Endodermal cell (in vitro differentiated cells): ENCODE measurements at places on chromosomes 11 and 22. TPM values are rescaled to one million over a fixed set of nuclear protein-coding genes. Genes with fewer than 3 reads are reported as not detected.
A peak's percentile ranks its signal among the peaks of the same experiment; 100 is the strongest.

DNA sequence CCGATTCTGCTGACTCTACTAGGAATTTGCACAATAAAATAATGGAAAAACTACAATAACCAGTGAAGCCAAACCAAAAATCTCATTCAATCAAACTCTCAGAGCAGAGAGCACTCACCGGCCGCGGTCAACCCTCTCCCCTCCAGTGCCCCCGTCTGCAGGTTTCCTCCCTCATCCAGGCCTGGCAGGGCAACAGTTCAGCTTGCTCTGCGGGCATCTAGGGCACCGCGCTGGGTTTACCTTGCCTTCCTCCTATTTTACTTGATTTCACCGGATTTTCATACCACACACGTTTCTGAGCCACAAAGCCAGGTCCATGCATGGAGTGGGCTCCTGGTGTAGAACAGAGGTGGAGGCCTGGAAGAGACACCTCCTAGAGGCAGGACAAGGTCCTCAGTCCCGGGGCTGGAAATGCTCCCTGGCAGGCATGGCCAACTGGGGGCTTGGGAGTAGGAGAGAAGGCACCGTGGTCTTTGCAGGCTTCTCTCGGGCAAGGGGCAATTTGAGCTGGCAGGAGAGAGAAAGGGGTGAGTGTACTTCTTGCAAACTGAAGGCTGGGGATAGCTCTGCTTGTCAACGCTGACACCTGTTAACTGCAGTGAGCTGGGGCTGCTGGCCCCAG lies 938.4 kb downstream of the BRD1 start:
- no peak overlapping the region for H3K4me3 ChIP-seq
- H3K27me3 ChIP-seq: no peaks in the 10 kb centered on the region
- no peaks in the 10 kb centered on the region for H3K4me1 ChIP-seq
- no peak overlapping the region for H3K27ac ChIP-seq
- DNase-seq: peak; percentile 44

GRCh38 chr11:800473-800872 lies 2.4 kb upstream of the SLC25A22 start:
- peaks cover 4% of the 10 kb centered on the region for H3K4me1 ChIP-seq
- H3K36me3 ChIP-seq: peaks cover 5% of the 10 kb centered on the region
- H3K4me3 ChIP-seq: no peak overlapping the region
- H3K27ac ChIP-seq: no peak overlapping the region
- no peak for DNase-seq

DNA sequence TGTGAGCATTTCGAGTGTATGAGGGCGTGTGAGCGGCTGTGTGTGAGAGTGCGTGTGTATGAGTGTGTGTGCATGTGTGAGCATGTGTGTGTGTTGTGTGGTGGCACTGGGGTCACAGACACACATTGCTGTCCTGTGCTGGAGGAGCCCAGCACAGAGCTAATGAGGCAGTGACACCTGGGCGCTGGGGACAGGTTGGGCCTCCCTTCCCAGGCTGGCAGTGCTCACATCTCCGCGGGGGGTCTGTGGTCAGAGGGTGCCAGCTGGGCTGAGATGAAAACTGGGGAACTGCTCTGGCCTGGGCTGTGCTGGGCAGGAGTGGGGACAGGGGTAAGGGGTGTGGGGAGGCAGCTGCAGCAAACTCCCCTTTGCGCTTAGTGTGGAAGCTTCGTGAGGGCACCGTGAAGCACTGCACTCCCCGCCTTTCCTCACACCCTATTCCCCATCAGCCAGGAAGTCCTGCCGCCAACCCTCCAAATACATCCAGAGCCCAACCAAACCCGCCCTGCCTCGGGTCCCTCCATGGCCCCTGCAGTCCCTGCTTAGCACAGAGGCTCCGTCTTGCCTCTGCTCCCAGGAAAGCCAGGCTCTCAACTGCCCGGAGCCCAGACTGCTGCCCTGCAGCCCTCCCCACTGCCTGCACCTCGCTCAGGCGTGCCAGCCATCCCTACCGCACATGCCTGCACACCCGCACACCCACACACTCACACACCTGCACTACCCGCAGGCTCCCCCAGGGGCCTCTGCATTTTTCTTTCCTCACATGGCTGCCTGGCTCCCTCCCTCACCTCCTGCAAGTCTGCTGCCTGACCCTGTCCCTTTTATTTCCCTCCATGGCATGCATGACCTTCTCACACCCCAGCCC lies 62.0 kb upstream of the THY1 start:
- peaks cover 42% of the 10 kb centered on the region for H3K27me3 ChIP-seq
- H3K36me3 ChIP-seq: no peaks in the 10 kb centered on the region
- peak; percentile 82 for DNase-seq
- no peak overlapping the region for H3K27ac ChIP-seq
- no peak overlapping the region for H3K4me3 ChIP-seq
- H3K4me1 ChIP-seq: no peaks in the 10 kb centered on the region

GRCh38 chr11:10606536-10607208 lies 38.2 kb upstream of the LYVE1 start:
- H3K27me3 ChIP-seq: no peaks in the 10 kb centered on the region
- DNase-seq: no peak
- peaks cover 5% of the 10 kb centered on the region for H3K4me1 ChIP-seq
- H3K36me3 ChIP-seq: no peaks in the 10 kb centered on the region
- H3K4me3 ChIP-seq: no peak overlapping the region

DNA sequence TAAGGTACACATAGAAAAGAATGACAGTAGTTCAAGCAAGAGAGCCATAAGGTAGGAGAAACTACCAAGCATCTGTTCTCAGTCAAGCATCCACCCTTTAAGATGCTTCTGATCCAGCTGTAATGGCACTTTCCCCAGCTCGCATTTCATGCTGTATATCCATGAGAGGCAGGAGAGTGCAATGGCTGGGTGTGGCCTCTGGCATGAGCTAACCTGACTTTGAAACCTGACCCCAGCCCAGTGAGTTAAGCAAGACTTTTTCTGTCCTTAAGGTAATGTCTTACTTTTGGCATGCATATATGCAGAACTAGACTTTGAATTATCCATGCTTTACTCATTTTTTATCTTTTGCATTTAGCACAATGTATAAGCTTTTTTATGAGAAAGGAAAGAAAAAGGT lies 79.8 kb upstream of the CNTN5 start:
- H3K36me3 ChIP-seq: no peaks in the 10 kb centered on the region
- no peak overlapping the region for H3K27ac ChIP-seq
- no peaks in the 10 kb centered on the region for H3K27me3 ChIP-seq
- no peak overlapping the region for H3K4me3 ChIP-seq
- H3K4me1 ChIP-seq: no peaks in the 10 kb centered on the region

DNA sequence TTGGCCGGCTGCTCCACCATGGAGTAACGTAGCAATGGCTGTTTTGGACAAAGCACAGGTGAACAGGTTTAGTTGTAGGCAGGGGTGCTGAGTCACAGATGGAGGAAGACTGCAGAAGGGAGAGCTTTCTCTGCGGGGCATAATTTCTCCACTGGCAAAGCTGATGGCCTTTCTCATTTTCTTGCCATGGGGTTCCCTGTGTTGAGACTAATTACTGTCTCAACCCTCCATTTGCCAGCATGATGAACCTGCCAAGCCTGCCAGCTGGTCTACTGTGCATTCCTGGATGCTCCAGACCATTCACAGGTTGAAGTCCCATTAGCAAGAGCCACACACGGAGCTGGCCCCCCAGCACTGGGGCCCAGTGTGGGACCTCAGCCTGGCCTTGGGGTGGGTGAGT lies 202.4 kb downstream of the BARX2 start:
- H3K27ac ChIP-seq: no peak overlapping the region
- no peaks in the 10 kb centered on the region for H3K27me3 ChIP-seq
- DNase-seq: no peak
- H3K4me3 ChIP-seq: no peak overlapping the region
- no peaks in the 10 kb centered on the region for H3K36me3 ChIP-seq

DNA sequence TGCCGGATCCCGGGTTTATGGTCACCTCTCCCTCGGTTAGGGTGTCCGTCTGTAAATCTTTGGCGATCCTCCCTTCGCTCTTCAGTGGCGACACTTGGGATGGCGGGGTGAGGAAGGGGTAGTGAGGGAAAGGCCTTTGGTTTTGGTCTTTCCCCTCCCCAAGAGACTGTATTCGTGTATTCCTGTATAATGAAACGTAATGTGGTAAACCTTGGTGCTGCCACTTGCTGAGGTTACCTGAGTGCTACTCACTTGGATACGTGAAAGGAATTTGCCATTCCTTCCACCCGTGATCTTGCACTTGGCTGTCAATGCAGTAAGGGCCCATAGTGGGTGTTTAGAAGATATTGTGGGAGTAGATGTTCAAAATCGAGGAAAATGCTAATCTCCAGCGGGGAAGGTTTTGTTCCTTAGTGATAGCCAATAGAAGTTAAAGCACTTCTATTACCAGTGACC lies 578 bp upstream of the NUP160 start:
- peak overlapping the region; percentile 97 for H3K27ac ChIP-seq
- peak overlapping the region; percentile 100 for H3K4me3 ChIP-seq
- no peaks in the 10 kb centered on the region for H3K27me3 ChIP-seq
- H3K36me3 ChIP-seq: peaks cover 26% of the 10 kb centered on the region

Gene CASP5
- total RNA-seq: not detected in 3 replicates

DNA sequence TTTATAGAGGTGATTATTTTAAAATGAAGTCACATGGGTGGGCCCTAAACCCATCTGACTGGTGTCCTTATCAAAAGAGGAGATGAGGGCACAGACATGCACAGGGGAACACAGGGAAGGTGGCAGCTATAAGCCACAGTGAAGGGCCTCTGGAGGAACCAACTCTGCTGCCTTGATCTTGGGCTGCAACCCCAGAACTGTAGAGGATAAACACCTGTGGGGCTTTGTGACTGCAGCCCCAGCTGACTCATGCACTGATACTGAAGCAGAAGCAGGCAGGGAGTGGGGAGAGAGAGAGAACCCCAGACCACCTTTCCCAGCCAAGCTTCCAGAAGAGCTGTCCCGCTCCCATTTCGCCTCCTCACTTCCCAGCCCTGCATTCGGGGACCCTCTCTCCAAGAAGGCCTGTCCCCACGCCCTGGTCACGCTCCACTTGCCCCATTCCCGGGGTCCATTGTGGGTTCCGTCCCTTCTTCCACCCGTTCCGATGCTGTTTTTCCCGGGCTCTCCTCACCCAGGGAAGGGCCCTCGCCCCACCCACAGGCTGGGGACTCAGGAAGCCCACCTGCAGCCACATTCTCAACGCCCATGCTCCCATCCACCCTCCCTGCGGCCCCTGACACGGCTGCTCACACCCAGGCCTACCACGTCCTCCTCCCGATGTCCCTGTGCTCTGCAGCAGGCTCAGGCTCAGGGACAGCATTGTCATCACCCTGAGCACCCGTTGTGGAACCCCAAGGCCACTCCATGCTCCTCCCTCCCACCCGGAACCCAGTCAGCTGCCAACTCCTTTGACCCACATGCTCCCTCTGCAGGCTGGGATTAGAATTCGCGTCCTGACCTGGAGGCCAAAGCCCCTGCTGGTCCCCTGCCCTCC lies 90.8 kb upstream of the SHANK2 start:
- H3K4me3 ChIP-seq: no peak overlapping the region
- no peaks in the 10 kb centered on the region for H3K36me3 ChIP-seq
- no peaks in the 10 kb centered on the region for H3K4me1 ChIP-seq

GRCh38 chr11:849104-849824 lies 6.6 kb downstream of the TSPAN4 start:
- peak overlapping the region; percentile 68 for H3K4me3 ChIP-seq
- H3K27ac ChIP-seq: no peak overlapping the region
- peaks cover 24% of the 10 kb centered on the region for H3K4me1 ChIP-seq
- peak; percentile 90 for DNase-seq
- H3K36me3 ChIP-seq: no peaks in the 10 kb centered on the region

Gene PTGDR2
- total RNA-seq: 0.15 TPM in 1 of 3 replicates, not detected in the others

Gene CRYBB2
- total RNA-seq: not detected in 2 replicates

- no peaks in the 10 kb centered on the region for H3K4me1 ChIP-seq
- H3K4me3 ChIP-seq: no peak overlapping the region
- H3K36me3 ChIP-seq: no peaks in the 10 kb centered on the region
- no peaks in the 10 kb centered on the region for H3K27me3 ChIP-seq
Measured at GRCh38 chr11:110598725-110599124, 113.5 kb downstream of the ARHGAP20 start.

DNA sequence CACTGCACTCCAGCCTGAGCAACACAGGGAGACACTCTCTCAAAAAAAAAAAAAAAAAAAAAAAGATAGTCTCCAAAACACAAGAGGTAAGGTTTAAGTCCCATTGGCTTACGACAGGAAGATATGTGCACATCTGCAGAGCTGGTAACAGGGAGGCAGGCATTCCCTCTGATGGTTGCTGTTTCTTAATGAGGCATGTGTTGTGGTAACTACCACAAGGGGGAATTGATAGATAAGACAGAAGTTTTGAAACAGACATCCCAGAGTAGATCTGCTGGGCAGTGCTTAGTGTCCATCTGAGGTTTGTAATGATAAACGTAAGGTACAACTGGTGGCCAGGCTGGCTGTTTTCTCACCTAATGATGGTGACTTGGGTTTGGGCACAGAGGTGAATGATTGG lies 4.7 kb downstream of the EIF1AD start:
- no peak overlapping the region for H3K4me3 ChIP-seq
- H3K36me3 ChIP-seq: peaks cover 44% of the 10 kb centered on the region
- no peak overlapping the region for H3K27ac ChIP-seq
- H3K4me1 ChIP-seq: peaks cover 6% of the 10 kb centered on the region

- H3K36me3 ChIP-seq: no peaks in the 10 kb centered on the region
- peaks cover 16% of the 10 kb centered on the region for H3K4me1 ChIP-seq
- H3K27me3 ChIP-seq: peaks cover 54% of the 10 kb centered on the region
- H3K4me3 ChIP-seq: peak overlapping the region; percentile 68
- no peak overlapping the region for H3K27ac ChIP-seq
Measured at GRCh38 chr11:75429902-75430713, 2.9 kb downstream of the KLHL35 start.

Gene SGSM1
- total RNA-seq: 1.6 and 2.8 TPM in 2 replicates

DNA sequence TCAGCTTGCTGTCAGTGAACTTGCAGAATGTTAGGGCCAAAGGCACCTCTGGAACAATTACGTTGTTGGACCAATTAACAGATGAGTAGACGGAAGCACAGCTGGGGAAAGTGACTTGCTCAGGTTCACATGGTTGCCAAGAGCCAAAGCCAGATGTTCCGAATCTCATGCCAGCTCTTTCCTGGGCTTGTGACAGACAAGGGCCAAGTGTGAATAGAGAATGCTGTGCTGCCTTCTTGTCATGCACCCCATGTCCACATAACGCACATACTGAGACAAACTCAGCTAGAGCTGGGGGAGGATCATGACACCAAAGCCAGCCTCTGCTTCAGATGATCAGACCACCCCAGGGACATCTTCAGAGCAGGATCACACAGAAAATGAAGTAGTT lies 616.3 kb downstream of the INSC start:
- no peak overlapping the region for H3K27ac ChIP-seq
- no peaks in the 10 kb centered on the region for H3K36me3 ChIP-seq
- no peak for DNase-seq
- H3K27me3 ChIP-seq: no peaks in the 10 kb centered on the region
- no peak overlapping the region for H3K4me3 ChIP-seq

Gene ANKRD42
- total RNA-seq: 10.6 and 11.1 TPM in 2 replicates

Gene PRG2
- total RNA-seq: 0.42 TPM in 1 of 3 replicates, not detected in the others

- H3K36me3 ChIP-seq: no peaks in the 10 kb centered on the region
- no peak overlapping the region for H3K27ac ChIP-seq
- no peaks in the 10 kb centered on the region for H3K4me1 ChIP-seq
- no peak overlapping the region for H3K4me3 ChIP-seq
- no peaks in the 10 kb centered on the region for H3K27me3 ChIP-seq
Measured at GRCh38 chr11:27973851-27974536, 134.0 kb downstream of the KIF18A start.

GRCh38 chr22:37079158-37079557 lies 27.6 kb downstream of the KCTD17 start:
- no peaks in the 10 kb centered on the region for H3K4me1 ChIP-seq
- no peak overlapping the region for H3K4me3 ChIP-seq
- H3K27me3 ChIP-seq: peaks cover 24% of the 10 kb centered on the region
